ENCODE measurements at places on chromosomes 1 and 21. TPM values are rescaled to one million over a fixed set of nuclear protein-coding genes. Genes with fewer than 3 reads are reported as not detected.

Gene BEST4
- 2.2 TPM for total RNA-seq

Gene TNFRSF8
- not detected for total RNA-seq

Gene IL23R
- not detected for total RNA-seq

Gene IL19
- total RNA-seq: not detected

Gene COL24A1
- total RNA-seq: not detected

Gene NEGR1
- not detected for total RNA-seq

Gene LCE1E
- total RNA-seq: not detected

Gene CYP4A22
- total RNA-seq: not detected

Gene DIO1
- total RNA-seq: not detected

Gene FAM76A
- total RNA-seq: 19.4 TPM

Gene AXDND1
- 0.65 TPM for total RNA-seq

Gene DNAI4
- 10.0 TPM for total RNA-seq

Gene LAPTM5
- total RNA-seq: 585 TPM

Gene CCNL2
- 399 TPM for total RNA-seq

Gene KIF26B
- 0.08 TPM for total RNA-seq

Gene TEX38
- total RNA-seq: not detected

Gene RXRG
- total RNA-seq: not detected

Gene APH1A
- 142 TPM for total RNA-seq

Gene CFHR5
- not detected for total RNA-seq

Gene PIK3R3
- 0.52 TPM for total RNA-seq

Gene TNFRSF18
- total RNA-seq: 1.5 TPM

Gene KCNJ15
- not detected for total RNA-seq

Gene WNT3A
- not detected for total RNA-seq

Gene PINK1
- total RNA-seq: 29.8 TPM

Gene RGS13
- total RNA-seq: not detected

Gene SPAG17
- total RNA-seq: not detected

Gene MROH9
- total RNA-seq: not detected

Gene PHLDA3
- 0.60 TPM for total RNA-seq

Gene DNALI1
- 0.49 TPM for total RNA-seq

Gene CLCA2
- total RNA-seq: not detected

Gene CLCNKA
- not detected for total RNA-seq
